ENCODE measurements at places on chromosomes 6 and 20. TPM values are rescaled to one million over a fixed set of nuclear protein-coding genes. Genes with fewer than 3 reads are reported as not detected.

- no peak for DNase-seq
Measured at GRCh38 chr6:16413399-16413798, 175.0 kb downstream of the GMPR start.

The LCA5 gene
- total RNA-seq = 9.2 TPM

DNA sequence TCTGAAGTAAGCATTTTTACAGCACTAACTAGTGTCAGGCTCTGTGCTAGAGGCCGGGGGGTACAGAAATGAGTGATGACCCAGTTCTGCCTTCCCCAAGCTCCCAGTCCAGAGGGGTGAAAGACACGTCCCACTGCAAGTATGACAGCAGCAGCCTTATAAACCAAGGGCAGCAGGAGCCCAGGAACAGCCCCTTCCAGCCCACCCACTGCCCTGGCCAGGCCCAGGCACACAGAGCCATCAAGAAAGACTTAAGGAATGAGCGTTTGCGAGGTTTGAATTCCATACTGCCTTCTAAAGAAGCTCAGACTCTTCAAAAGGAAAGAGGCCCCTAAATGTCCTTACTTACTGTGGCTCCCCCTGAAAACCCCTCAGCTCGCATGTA, 10.0 kb downstream of the TRERF1 start:
- no peak for DNase-seq

DNA sequence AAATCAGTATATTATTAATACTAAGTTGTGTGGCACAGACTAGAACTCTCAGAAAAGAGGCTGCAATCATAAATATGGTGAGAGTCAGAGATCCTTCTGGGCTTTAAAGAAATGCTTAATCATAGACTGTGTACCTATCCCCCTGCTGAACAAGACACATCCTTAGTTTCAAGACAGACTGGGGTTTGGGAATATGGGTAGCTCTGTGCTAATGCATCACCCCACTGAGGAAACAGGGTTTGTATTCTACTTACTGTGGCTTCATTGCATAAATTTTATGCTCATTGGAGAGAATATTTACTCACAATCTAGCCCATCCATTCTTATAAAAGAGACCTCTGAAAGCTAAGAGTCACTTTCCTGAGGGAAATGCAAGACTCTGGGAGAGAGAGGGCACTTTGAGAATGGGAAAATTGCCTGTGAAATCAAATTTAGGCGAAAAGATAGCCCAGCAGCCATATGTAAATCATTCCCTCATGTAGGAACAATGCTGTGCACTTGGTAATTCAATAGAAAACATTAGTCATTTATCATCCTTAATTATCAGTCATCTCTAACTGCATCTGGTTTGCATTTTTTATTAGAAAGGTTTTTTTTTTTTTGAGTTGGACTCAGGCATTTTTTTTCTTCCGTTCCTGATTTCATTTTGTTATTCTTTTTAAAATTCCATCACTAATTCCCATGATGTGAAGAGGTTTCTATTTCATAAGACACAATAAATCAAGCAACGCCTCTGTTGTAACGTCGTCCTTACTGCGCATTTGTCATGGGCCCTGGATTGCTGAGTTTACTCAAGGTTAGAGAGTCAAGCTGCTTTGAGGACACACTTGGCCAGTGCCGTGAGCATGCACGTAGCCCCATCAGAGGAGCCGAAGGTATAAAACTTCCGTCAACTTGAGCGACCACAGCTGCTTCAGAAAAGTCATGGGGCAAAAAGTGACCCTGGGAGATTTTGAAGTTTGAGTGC, 91.8 kb downstream of the TRMT11 start:
- DNase-seq = no peak

The NR2E1 gene
- not detected for total RNA-seq

- no peak for DNase-seq
Measured at GRCh38 chr6:131958542-131959470, 7.6 kb upstream of the CCN2 start.

The BIRC7 gene
- total RNA-seq = 0.36 TPM

DNA sequence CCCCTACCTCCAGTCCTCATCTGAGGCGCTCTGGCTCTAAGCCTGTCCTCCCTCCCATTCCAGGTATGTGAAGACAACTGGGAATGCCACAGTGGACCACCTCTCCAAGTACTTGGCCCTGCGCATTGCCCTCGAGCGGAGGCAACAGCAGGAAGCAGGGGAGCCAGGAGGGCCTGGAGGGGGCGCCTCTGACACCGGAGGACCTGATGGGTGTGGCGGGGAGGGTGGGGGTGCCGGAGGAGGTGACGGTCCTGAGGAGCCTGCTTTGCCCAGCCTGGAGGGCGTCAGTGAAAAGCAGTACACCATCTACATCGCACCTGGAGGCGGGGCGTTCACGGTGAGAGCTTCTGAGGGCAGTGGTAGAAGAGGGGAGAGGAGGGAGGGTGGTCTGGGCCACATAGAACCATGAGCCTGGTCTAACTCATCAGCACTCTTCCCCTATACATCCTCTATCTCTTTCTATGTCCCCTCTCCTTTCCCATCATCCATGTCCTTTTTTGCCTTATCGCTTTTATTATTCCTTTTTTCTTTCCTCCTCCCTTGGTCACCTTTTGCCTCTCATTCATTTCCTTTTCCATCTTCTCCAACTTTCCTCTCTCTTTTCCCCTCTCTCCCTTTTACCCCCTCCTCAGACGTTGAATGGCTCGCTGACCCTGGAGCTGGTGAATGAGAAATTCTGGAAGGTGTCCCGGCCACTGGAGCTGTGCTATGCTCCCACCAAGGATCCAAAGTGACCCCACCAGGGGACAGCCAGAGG, 3.5 kb downstream of the RING1 start:
- DNase-seq = no peak

DNA sequence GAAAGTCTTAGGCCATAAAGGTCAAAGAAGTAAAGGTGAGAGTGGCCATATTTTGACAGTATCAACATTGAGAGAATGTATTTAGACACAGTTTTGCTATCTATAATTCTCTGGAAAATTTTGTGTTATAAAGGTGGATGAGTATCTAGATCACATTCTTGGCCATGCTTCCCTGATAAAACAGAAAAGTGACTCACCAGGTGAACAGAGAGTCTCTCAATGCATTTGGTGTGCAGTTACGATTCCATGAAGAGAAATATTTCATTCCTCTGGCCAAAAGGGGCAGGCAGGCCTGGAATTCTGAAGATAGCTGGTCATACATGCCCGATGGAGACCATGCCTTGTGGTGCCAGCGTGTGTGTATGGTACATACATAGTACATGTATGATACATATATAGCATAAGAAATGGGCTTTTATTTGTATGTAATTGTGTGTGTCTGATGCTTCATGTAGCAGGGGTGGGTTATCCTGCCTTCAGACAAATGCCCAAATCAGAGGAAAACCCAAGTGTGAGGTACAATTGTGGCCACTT, 164.0 kb downstream of the SOBP start:
- DNase-seq = no peak
